ENCODE measurements at places on chromosomes 3 and 15. TPM values are rescaled to one million over a fixed set of nuclear protein-coding genes. Genes with fewer than 3 reads are reported as not detected.

MORC1 gene
- not detected for total RNA-seq

MYRIP gene
- total RNA-seq = not detected

ABHD10 gene
- total RNA-seq = 15.5 TPM

GPR27 gene
- total RNA-seq = 3.1 TPM

ARHGAP31 gene
- 1.5 TPM for total RNA-seq

ATP13A5 gene
- not detected for total RNA-seq

ADAMTSL3 gene
- 0.19 TPM for total RNA-seq

YEATS2 gene
- 10.0 TPM for total RNA-seq

ACOX2 gene
- 7.2 TPM for total RNA-seq

SLC7A14 gene
- total RNA-seq = not detected

SERPINI2 gene
- not detected for total RNA-seq

GHSR gene
- not detected for total RNA-seq

DISP2 gene
- 1.0 TPM for total RNA-seq

MGLL gene
- total RNA-seq = 65.4 TPM

ANKUB1 gene
- not detected for total RNA-seq

ALG1L2 gene
- not detected for total RNA-seq

Measured in A549 treated with Mapracorat at 1 μM for 4 hours (cell line).